ENCODE measurements at places on chromosomes 3 and 15. TPM values are rescaled to one million over a fixed set of nuclear protein-coding genes. Genes with fewer than 3 reads are reported as not detected.

GRCh38 chr3:37138816-37139215, 35.6 kb downstream of the LRRFIP2 start:
- no peak for DNase-seq

DNA sequence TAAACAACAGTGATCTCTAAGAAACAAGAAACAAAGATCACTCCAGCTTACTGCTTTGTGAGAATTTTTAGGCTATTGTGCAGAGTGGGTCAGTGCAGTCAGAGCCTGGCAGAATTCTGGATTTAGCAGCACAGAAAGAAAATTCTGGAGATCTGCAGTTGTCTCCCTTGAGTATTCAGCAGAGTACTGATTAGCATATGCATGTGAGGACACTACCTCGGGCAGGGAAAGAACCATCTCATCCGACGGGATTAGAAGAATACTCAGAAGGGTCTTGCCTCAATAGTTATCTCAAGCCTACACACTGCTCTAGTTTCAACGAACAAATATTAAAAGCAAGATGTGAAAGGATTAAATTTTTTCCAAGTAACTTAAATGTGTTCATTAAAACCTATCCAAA, 70.7 kb downstream of the TRPC1 start:
- no peak for DNase-seq

The SLC27A2 gene
- not detected for total RNA-seq

The PLIN1 gene
- 39.3 TPM for total RNA-seq

The ALDH1L1 gene
- 36.1 TPM for total RNA-seq

DNA sequence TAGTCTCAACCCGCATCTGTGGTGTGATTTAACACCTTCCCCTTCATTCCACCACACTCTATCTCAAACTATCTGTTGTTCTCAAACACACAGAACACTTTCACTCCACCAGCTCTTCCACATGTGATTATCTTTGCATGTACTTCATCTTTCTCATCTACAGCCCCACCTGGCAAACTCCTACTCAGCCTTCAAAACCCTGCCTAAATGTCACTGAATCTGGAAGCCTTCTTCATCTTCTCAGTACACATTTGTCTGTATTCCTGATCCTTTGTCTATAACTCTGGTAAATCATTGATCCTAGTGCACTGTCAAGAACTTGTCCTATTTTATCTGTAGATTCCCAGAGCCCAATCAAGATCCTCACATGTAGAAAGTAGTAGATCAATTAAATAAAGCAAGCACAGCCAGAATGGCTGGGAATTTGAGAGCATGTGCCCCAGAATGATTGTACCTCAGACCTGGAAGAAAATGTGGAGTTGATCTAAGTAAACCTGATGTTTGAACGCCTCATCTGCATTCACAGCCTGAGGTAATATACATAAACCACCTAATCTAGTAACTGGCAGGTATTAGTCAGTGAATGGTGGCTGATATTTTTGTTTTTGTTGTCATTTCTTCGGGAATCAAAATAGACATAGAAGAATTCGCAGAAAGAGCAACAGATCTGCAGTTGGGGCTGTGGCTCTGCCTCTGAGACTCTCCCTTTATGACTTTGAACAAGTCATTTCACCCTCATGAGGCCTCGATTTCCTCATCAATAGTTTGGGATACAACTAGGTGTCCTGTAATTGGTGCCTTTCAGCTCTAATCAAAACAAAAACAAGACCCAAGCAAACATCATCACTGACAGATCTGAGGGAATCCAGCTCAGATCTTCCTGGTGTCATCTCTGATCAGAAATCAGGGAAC, 28.0 kb upstream of the MAGEF1 start:
- DNase-seq, result no peak

DNA sequence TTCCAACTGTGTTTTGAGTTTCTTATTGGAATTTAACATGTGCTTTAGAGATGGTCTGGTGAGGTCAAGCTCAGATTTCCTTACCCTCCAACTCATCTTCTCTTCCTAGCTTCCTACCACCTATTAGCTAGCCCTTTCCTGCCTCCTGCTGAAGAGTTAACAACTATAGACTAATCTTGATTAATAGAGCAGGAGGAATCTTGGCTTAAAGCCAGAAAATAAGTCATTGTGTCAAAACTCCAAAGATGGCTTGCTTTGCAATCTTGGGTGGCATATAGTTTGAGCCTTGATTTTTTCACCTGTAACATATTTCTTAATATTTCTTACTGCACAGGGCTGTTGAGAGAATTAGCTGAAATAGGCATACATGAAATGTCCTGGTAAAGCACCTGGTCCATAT, 27.3 kb downstream of the BCL2L10 start:
- DNase-seq, result no peak

- no peak for DNase-seq
Observed at GRCh38 chr3:172103724-172104123, 64.3 kb downstream of the FNDC3B start.

GRCh38 chr15:46892621-46893160, 824.6 kb upstream of the SEMA6D start:
- no peak for DNase-seq

DNA sequence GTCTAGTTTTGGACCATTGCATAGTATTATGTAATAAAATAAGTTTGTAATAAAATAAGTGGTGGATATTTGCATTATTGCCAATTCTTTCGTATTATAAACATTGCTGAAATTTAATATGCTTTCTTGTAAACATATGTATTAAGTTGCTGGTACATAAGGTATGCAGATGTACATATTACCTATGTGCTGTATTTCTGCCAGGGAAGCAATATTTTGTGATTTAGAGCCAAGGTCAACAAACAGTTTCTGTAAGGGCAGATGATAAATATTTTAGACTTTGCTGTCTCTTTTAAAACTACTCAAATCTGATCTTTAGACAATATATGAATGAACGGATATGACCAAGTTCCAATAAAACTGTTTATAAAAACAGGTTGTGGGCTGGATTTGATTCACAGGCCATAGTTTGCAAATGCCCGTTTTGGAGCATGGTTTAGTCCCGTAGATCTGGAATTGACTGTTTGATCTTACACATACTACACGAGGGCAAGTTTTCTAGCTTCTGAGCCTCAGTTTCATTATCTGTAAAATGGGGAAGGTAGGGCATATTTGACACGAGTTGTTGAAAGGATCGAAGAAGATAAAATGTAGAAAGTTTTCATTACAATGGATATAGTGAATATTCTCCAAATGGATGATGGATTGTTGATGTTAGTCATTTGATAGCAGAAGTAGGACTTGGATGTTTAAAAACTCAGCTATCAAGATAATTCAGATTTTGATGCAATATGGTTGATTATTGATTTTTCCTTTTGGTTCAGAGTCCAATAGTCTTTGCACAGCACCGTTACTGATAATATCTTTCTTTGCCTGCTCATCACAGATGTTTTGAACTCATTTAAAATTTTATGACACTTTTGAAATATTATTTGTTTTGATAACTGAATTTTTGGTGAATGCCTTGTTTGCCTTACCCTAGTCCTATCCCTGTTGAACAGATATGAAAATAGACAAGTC, 394.6 kb downstream of the FEZF2 start:
- DNase-seq, result no peak

- DNase-seq, result no peak
Observed at GRCh38 chr3:62882676-62883200, 7.5 kb upstream of the CADPS start.

- DNase-seq, result no peak
Observed at GRCh38 chr3:46831841-46832240, 31.4 kb downstream of the MYL3 start.

DNA sequence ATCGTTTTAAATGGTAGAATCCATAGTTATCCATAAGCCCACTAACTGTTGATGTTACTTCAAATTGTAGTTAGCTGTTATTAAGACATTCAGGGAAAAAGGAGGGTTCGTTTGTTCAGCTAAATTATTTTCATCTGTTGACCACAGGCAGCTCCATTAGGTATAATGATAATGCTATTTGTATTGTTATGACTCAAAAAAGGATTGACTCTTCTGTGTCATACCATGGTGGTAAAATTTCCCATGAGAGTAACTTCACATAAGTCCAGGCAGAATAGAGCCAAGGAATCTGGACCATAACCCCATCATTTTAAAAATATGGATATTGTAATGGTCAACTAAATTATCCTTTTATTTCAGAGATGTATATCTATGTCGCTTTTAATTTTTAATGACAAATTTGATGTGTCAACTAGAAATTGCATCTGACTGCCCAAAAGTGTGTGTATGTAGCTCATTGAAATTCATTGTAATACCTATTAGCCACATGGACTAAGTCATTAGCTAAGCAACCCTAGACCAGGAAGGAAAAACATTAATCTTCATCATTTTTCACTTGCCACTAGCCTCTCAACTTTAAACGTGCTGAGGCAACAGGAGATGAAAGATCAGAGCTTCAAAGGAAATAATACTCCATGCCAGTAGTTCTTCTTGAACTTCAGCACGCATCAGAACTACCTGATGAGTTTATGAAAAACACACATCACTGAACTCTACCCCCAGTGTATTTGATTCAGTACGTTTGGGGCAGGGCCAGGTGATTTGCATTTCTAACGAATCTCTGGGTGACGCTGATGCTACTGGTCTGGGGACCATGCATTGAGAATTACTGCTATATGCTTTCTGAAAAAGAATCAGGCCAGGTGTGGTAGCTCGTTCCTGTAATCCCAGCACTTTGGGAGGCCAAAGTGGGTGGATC, 537.7 kb downstream of the UNC13C start:
- no peak for DNase-seq

GRCh38 chr3:18046131-18046915, 303.9 kb upstream of the TBC1D5 start:
- DNase-seq, result no peak
